ENCODE measurements at places on chromosomes 6 and 20.

DNA sequence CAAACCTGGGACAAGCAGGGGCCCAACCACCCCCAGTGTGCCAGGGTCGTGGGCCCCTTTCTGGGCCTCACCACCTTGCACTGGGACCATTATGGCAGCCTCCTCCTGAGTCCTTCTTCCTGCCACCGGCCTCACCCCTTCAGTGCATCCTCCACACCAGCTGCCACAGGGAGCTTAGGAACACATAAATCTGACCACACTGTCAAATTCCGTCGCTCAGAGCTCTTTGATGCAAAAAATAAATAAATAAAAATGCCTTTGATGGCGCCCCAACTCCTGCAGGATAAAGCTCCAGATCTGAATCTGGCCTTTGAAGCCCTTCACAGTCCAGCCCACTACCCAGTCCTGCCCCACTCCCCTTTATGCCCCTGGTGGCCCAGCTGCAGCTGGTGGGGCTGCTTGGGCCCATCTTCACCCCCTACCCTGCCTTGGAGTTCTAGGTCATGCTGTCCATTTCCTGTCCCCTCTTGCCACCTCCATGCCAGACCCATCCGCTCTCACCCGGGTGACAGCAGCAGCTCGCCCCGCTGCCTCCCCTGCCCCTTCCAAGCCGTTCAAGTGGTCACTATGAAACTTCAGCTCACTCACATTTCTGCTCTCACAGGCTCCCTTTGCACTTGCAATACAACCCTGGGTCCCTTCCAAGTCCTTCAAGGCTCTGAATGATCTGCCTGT is 16.0 kb downstream of the MYH7B start:
- no peak for DNase-seq

DNA sequence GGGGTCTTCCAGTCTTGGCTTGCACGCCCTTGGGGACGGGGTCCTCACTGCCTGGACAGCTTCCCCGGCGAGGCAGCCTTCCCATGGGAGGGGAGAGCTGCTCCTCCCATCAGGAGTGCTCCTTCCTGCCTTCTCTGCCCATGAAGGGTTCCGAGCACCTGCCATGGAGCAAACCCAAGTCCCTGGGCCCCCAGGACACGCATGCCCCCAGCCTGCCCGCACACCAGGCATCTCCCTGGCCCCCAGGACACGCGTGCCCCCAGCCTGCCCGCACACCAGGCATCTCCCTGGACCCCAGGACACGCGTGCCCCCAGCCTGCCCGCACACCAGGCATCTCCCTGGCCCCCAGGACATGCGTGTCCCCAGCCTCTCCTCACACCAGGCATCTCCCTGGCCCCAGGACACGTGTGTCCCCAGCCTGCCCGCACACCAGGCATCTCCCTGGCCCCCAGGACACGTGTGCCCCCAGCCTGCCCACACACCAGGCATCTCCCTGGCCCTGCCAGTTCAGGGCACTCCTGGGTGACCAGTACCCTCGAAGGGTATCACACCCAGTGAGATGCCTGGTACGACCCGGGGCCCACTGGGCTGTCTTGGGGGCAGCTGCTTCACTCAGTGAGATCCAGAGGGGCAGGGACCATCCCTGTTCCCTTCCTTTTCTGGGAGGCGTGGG is 21.7 kb downstream of the COL20A1 start:
- no peak for DNase-seq

DNA sequence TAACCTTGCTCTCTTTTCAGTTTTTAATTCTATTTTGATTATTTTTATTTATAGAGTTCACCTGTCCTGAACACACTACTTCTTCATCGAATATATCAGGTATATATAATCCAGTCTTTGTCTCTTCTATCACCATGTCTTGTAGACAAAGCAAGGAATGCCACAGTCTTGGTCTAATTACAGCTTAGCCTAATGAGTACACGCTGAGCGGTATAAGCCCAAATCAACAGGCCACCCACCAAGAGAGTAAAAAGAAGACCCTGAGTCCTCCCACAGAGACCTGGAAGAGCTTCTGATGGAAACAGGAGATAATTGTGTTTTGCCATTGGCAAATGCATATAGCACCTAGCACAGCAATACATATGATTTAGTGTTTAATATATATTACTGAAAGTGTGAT is 68.7 kb upstream of the TCF21 start:
- DNase-seq = no peak

DNA sequence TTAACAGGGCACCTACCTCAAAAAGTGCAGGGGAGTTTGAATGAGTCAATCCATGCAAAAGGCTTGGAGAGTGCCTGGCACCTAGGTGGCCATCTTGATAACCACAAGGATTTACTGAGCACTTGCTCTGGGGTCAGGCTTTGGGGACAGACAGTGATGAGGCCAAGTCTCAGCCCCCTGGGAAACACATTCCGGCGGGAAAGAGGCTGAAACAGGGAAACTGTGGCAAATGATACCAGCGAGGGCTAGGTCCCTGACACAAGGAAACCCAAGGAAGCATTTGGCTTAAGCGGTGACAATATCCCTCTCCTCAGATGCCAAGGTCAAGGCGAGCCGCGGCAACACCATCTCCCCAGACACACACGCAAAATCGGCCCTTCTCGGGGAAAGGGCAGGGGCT is 527 bp upstream of the DOK5 start:
- DNase-seq = no peak

DNA sequence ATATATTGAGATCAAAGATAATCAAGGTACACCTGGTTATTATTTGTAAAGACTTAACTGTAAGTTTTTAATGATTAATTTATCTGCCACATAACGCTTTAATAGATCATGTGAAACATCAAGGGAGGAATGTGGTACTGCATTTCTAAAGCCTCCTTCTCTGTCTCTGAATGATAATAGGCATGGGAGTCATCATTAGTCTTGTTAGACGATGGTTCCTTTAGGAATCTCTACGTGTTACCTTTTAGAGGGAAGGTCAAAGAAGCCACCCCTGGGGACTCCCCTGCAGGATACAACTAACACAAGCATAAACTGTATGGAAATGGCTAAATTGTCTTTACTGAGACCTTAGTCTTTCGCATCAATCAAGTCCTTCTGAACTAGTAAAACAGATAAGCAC is 173.6 kb upstream of the MCHR2 start:
- no peak for DNase-seq

GRCh38 chr6:38024908-38025307 is 205.4 kb downstream of the ZFAND3 start:
- DNase-seq = no peak

Measured in stimulated activated CD4-positive, alpha-beta T cell treated with anti-CD3 and anti-CD28 coated beads, Interleukin-1b, Interleukin-23, amount 100 ng/mL, for 1 hour (primary cell).